ENCODE measurements at places on chromosomes 11 and 22.
A peak's percentile ranks its signal among the peaks of the same experiment; 100 is the strongest.

GRCh38 chr11:118438314-118438931 lies 2.1 kb downstream of the KMT2A start:
- DNase-seq, result no peak

DNA sequence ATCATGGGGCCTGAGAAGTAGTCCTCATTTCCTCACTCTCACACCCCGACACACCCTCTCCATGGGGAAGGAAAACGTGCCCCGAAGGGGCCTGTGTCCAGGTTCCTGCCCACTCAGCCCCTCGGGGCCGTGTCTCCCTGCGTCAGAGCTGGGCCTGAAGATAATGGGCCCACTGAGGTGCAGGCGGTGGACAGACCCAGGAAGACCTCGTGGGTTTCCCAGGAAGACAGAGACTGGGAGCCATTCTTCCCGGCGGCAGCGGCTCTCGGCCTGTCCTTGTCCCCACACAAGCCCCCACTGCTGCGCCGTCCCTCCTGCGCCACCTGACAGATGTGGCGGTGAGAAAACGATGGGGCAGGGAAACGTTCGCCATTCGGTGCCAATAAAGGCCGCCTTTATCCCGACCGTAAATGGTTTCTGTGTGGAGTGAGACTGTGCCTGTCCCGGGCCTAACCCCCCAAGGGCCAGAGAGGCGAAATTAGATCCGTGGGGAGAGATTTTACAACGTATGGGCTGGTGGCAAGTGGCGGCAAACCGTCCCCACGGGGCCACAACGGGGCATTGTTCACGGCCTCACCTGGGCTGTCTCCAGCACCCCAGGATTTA lies 89.0 kb downstream of the CDKN1C start:
- DNase-seq, result no peak

GRCh38 chr11:102317768-102318103 lies 452 bp downstream of the BIRC3 start:
- no peak for DNase-seq

- DNase-seq, result no peak
Measured at GRCh38 chr11:102831489-102832440, 11.6 kb downstream of the MMP3 start.

DNA sequence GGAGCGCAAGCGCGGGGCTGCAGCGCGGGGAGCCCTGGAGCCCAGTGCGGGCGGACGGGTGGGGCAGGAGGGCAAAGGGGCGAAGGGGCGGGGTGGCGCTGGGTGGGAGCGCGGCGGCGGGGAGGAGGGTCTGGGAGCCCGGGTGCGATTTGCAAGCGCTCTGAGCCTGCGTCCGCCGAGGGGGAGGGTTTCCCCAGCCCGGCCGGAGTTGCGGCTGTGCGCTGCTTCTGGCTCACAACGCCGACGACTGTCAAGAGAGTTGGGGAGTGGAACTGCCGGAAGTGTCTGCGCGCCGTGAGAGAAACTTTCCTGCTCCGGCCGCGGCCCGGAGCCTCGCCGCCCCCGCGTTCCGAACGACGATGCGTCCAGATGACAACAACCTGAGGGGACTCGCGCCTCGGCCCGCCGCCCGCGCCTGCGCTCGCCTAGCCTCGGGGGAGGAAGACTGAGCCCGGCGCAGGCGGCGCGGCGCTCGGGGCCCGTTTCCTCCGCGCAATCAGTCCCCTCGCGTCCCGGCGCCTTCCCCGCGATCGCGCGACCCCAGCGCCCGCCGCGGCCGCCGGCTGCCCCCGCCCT lies at the start of gene ARHGAP42:
ARHGAP42 (plus strand) TSS at position 235 of the 576 bp plus-strand sequence. CDS start 391 bp downstream, outside the sequence.
- peak; percentile 46 for DNase-seq

DNA sequence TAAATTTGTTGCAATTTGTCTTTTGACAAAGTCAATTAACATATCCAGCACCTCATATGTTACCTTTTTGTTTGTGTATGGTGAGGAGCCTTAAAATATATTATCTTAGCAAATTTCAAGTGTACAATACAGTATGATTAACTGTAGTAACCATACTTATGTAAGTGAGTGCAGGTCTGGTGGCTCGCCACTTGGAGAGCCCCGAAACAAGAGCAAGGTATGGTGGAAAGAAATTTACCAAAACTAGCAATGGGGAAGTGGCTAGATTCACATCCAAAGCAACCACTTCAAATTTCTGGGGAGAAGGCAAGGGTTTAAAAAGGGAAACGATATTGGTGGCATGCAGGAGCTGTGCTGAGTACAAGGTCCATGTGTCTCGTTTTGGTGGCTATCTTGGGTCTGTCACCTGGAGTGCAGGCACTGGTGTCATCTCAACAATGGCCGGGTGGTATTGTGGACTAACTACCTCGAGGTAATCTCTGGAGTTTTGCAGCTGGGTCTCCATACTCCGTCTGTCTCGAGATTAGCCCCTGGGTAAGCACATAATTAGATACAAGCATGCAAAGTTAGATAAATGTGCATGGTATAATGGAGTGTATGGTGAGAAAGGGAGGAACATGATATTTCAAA lies 8.2 kb upstream of the FNBP4 start:
- no peak for DNase-seq

GRCh38 chr22:25654676-25655075 lies 87.3 kb upstream of the MYO18B start:
- no peak for DNase-seq

- no peak for DNase-seq
Measured at GRCh38 chr11:88102598-88102934, 72.7 kb downstream of the RAB38 start.
